ENCODE measurements at places on chromosomes 12 and 14. TPM values are rescaled to one million over a fixed set of nuclear protein-coding genes. Genes with fewer than 3 reads are reported as not detected.
A peak's percentile ranks its signal among the peaks of the same experiment; 100 is the strongest.

POTEM gene
- not detected for total RNA-seq

GRCh38 chr12:124613151-124613585, 45.8 kb upstream of the NCOR2 start:
- DNase-seq, result no peak

HOXC10 gene
- total RNA-seq, result not detected

DNA sequence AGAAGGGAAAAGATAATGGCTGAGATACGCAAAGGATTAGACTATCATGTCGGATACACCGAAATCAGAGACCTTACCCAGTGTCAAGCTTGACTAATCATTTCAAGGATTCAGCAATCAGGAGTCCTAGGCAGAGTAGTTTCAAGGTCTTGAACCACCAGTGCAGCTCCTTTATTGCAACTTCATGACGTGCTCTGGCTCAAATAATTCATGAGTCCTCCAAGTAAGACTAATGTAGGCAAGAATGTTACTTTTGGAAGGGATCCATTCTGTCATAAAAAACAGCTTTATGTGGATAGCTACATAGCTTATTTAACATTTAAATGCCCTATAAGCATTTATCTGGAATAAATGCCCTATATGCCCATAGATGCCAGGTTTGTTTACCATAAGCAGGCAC, 123.2 kb downstream of the LMO3 start:
- DNase-seq, result no peak

DNA sequence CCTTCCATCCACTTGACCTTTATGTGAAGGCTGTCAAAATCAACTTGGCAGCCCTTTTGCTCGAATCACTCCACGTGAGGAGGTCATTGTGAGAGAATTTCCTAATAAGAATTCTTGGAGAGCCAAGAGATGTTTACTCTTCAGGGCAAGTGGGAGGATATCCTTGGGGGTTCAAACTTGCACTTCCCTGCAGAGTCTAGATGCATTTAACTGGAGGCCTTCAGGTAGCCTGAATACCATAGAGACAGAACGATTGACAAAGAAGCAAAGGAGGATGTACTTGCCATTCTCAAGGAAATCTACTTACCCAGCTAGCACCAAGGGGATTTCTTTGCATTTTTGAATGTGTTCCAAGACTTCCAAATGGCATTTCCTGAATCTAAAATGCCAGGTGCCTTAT, 1702.6 kb upstream of the FLRT2 start:
- DNase-seq, result no peak

DNA sequence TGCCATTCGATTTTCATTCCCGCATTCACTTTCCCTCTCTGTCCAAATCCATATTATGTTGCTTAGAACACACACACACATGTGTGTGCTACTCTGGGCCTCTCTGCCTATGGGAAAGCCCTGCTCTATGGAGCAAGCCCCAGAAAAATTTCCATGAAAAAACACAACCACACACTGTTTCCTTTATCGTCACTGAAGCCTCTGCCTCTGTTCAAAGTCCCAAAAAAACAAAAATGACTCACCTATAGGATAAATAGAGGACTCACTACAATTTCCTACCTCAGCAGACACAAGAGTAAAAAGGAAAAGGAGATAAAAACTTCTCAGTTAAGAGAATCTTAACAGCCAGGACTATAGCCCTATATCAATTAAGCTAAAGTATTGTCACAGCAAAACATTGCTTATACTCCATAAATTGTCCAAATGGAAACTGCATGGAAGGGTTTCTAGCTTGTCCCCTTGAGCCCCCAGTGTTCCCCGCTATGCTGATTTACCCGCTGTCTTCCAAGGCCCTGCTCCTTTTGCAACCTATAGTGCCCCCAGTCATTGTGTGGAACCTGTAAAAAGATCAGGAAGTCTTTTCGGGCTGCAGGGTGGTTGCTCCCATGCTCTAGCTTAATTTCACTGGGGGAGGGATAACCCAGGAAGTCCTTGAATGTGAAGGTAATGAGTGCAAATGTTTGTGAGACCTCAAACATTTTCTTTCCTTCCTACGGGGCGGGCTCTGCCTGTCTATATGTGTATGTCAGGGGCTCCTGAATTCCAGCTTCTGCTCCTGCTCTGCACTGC, 11.1 kb upstream of the PIP4K2C start:
- no peak for DNase-seq

DNA sequence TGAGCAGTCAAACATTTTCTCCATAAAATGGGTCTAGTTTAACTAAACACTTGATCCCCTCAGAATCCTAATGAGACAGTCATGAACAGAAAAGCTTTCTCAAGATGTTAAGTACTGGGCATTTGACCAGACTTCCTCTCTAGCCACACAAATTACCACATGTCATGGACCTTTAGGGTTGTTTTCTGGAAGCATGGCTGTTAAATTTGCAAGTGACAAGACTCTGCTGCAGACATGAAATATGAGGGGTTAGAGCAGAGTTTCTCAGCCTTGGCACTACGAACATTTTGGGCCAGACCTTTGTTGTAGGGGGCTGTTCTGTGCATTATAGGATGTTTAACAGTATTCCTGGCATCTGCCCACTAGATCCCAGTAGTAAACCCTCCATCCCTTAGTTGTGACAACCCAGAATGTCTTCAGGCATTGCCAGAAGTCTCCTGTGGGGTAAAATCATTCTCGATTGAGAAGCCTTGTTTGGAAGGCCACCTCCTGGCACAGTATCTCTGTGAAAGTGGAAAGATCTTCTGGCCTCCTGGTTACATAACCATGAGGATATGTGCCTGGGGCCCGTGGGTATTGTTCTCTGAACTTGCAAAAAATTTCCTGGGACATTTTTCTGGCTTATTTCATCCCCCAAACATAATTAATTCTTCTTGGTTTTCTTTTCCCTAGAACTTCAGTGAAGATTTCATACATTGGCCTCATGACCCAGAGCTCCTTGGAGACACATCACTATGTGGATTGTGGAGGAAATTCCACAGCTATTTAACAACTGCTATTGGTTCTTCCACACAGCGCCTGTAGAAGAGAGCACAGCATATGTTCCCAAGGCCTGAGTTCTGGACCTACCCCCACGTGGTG, 4.3 kb downstream of the TMEM106C start:
- DNase-seq, result no peak

DNA sequence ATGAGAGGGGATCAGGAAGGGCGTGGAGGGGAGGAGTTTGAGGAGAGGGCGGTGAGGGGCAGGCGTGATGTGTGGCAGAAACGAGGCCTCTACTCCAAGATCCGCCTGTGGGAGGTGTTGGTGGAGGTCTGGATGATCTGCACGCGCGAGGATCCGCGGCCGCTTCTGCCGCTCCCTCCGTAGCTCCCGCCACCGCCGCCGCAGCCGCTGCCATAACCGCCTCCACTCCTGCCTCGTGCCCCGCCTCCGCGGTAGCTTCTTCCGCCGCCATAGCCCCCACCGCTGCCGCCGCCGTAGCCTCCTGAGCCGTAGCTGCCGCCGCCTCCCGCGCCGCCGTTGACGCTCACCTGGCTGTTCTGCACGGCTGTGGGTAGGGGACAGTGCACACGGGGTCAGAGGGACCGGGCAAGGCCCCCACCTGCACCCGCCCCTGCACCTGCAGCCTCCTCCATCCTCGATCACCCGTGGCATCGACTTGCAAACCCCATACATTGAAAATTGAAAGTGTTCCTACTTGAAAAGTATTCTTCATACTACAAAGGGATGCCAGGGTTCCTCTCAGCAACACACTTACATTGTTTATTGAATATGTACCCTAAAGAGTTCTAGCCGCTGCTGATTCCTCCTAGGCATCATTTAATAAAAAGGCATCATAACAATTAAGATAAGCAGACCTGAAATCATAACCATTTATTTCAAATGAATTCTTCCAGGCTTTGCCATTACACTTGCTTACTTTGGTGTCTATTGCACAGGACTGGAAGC, 11.1 kb upstream of the KRT1 start:
- DNase-seq, result peak; percentile 84

ITPR2 gene
- total RNA-seq, result 46.2 TPM

GRCh38 chr12:71128191-71128788, 29.5 kb downstream of the TSPAN8 start:
- DNase-seq, result no peak

CIROP gene
- not detected for total RNA-seq

DNA sequence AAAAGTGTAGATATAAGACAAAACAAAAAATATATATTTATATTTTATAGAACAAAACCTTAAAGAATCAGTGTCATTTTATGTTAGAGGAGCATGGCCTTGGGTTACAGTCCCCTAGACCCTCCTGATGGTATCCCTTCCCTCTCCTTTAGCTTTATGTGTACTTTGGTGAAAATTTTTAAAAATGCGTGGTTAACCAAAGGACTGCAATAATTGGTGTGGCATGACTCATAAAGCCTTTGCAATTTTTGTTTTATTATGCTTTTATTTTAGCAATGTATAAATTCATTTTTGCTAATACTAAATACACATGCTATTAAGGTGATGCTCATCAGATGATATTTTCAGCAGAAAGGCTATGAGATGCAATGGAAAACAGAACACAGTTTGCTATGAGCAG, 264.4 kb downstream of the SYT1 start:
- no peak for DNase-seq

All from activated CD4-positive, alpha-beta T cell treated with anti-CD3 and anti-CD28 coated beads, Interleukin-2, amount 10 ng/mL, durations not matched to agents 24 days and 14 days (primary cell).